ENCODE measurements at places on chromosomes 16 and 17.

- DNase-seq = no peak
Observed at GRCh38 chr16:84463221-84463620, 41.2 kb downstream of the MEAK7 start.

DNA sequence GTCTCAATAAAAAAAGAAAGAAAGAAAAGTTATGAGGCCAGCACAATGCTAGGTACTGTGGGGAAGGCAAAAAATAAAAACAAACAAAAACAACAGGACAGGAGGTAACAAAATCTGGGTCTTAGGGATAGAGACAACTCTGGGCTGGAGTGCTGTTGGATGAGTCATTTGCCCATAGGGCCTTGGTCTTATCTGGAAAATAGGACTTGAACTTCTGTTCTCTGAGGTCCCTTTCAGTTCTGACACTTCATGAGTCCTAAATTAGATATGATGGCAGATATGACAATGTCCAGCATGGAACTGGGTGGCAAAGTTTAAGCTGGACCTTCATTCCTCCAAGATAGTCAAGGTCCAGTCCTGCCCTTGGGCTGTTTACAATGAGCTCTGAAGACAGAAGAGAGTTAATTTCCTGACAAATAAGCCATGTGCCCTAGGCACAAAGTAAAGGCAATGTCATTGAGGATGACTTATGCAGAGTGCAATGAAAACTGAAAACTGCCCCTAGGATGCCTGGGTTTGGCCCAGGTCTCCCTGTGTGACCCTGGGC is 8.9 kb upstream of the HDAC5 start:
- no peak for DNase-seq

DNA sequence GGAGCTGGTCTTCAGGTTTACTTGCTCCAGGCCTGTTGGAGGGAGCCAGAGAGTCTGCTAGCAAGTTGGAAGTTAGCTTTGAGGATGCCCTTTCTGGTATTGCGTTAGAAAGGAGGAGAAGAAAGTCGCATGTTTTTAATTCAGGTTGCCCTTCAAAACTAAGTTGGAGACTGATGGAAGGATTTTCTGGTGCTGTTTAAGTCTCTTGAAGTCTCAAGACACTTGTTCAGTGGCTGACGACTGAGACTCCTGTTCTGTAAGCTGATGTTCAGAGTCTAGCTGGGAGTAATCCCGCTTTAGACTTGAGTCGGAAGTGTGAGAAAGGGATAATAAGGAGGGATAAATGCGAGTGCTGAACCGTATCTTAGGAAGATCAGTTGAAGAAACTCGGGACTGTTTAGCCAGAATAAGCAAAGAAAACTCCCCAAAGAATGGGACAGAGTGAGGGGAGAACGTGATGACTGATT is 740 bp downstream of the AATF start:
- DNase-seq = no peak

DNA sequence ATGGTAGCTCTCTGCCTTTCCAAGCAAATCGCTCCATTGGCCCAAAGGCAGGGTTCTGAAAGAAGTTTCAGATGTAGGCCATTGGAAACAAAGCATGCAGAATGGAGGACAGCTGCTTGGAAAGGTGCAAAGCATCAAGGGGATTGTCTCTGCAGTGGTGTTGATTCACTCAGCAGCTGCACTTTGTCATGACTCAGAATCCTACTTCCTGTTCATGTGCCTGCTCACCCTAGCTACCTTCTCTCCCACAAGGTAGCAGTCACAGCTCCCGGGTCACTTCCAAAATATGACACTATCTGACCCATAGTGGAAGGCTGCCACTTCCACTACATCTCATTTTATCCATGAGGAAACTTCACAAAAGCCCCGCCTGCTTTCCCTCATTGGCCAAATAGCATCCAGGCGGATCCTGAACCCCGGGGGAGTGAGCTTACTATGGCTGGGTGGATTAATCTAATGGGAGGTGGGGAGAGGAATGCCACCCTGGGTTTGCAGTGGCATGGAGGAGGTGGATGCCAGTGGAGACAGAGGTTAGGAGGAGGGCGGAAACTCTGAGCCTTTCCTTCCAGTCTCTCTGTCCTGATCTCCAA is 74.7 kb upstream of the NKD1 start:
- no peak for DNase-seq

GRCh38 chr16:81657224-81657623 is 121.9 kb upstream of the PLCG2 start:
- DNase-seq = no peak

DNA sequence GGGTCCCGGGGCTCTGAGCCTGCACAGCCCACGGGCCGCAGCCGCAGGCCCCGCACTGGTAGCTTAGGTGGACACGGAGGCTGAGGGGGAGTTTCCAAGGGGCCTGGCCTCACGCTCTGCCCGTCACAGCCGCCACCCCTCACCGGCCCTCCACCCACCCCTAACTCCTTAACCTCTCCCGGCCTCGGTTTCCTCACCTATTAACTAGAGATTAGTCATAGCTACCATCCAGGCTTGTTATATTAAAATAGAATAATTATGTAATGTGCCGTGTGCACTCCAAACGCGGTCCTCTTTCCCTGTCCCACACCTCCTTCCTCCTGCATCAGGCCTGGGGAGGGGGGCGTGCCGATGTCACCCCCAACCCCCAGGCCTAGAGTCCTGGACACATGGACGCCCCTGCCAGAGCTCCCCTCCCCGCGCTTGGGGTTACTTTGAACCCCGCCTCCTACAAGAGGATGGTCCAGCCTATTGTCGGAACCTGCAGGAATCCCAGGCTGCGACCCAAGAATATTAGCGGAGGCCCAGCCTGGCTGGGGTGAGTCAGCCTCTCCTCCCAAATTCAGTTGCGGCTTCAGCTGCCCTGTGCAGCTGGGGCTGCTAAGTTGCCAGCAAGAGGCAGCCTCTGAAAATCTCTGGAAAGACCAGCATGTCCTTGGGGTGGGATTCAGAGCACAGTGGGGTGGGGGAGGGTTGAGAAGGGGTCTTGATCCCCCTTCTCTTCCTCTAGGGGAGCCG is 17.3 kb downstream of the SOCS3 start:
- no peak for DNase-seq

DNA sequence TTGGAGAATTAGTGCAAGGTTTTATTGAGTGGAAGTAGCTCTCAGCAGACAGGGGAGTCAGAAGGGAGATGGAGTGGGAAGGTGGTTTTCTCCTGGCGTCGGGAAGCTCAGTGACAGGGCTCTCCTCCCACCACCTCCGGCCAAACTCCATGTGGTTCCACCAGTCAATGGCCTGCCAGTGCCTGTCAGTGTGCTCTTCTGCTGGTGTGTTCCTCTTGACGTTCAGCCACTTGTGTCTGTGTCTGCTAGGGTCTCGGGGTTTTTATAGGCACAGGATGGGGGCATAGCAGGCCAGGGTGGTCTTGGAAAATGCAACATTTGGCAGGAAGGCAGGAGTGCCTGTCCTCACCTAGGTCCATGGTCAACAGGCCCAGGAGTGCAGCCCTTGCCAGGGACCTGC is 506.7 kb upstream of the KIF2B start:
- no peak for DNase-seq

- no peak for DNase-seq
Observed at GRCh38 chr16:78877114-78877655, 723.4 kb downstream of the MAF start.

DNA sequence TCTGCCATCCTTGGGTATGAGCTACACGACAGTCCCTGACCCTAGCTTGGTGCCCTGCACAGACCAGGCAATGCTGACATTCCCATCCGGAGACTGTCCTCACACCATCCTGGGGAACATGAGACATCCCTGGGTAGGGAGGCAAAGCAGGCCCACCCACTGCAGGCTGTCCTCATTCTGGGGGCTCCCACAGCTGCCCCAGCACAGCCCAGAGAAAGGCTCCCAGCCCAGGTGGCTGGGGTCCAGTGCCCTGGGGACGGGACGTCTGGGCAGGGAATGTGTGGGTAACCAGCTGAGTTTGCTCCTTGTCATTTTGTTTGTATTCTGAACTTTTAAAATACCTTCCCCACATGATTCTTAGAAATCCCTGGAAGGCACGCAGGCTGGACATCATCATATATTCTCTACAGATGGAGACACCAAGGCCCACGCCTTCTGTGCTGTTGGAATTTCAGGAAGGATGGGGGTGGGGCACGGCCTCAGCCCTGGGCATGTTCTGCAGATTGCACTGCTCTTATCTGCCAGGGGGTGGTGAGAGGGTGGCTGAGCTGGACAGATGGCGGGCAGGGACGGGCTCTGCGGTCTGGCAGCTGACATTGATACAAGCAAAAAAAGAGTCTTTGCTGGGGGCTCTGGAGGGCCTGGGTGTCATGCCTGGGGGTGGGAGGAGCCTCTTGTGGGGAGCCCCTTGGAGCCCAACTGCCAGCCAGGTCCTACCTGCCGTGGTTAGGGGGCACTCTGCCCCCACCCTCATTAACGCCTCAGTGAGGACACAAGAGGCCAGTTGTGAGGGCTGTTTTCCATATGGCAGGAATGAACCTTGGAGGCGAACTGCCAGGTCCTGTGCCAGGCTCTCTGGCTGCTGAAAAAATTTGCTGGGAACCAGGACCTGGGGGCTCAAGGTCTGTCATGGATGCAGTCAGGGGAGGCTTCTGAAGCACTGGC is 28.4 kb downstream of the LRRC75A start:
- no peak for DNase-seq

DNA sequence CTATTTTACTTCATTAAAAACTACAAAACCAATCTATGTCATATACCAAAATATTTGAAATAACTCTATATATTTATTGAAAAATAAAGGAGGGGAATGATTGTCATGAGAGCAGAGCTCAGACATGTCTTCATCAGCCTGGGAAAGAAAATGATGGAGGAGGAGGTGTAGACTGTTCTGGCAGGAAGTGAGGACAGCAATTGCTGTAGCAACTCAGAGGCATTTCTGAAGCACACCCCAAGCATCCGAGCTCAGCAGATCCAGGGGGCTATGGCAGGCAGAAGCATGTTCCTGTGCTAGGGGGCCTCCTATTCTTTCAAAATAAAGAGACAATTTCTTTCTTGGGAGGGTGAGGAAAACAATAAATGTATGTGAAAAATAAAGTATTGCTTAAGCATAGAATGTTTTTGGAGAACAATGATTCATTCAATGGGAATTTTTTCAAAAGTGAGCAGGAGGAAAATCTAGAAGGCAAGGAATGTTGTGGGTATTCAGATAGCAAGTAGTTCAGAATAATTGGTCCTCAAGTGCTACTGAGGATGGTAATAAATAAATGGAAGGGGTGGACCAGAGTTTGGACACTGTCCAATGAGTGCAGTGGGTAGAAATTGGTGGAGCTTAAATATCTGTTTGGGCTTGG is 383.4 kb downstream of the CDH11 start:
- DNase-seq = no peak

GRCh38 chr17:47317119-47317518 is 6.6 kb upstream of the EFCAB13 start:
- no peak for DNase-seq

GRCh38 chr16:67632415-67633172 is 12.3 kb upstream of the CARMIL2 start:
- no peak for DNase-seq

GRCh38 chr17:39404542-39405378 is 3.3 kb upstream of the FBXL20 start:
- no peak for DNase-seq

DNA sequence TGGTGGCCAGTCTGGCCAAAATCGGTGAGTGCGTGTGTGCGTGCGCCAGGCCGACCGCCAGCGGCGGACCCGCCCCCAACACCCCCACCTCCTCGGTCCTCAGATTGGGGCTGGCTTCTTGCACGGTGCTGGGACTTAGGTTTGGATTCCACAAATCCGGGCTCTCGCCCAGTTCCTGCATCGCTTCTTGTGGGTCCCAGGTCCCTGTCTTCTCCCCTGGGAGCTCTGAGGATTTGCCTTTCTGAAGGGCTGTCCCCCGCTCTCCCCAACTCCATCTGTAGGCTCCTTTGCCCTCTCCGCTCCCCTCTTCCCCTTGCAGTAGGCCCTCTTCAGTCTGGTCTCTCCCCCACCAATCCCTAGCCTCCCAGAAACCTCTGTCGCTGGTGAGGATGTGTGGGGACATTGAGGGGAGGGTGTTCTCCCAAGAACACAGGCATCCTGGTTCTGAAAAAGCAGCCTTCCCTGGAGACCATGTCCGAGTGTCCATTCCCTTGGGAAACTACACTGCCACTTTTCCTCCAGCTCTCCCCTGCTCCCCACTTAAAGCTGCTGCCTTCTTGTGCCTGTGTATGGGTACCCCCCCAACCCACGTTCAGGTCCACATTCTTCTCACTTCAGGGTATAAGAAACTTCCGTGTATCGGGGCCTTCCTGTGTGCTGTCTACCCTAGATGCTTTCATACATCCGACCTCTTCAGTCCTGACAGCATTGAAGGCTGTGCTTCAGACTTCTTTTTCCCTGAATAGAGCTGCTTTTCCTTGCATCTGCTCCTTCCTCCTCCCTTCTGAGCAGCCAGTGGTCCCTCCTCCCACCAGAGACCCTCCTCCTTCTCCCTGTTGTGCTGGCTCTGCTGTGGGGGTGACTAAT is 632 bp downstream of the SLC9A5 start:
- DNase-seq = no peak

DNA sequence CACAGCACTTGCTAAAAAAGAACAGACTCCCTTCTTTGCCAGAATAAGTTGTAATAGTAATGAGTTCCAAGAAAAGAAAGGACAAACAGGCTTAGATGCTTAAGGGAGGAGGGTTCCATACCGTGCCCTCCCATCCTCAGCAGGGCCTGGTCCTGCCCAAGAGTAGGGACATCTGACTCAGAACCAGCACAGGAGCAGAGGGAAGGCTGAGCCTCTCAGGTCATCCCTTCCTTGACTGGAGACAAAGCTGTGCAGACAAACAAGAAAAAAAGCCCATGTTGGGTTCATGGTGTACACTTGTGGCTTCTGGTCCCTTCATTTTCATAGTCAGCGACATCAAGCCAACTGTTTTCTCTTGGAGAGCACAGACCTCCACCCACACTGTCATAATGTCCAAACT is 44.2 kb upstream of the NDRG4 start:
- no peak for DNase-seq

- no peak for DNase-seq
Observed at GRCh38 chr17:75496005-75496404, 19.3 kb downstream of the CASKIN2 start.

- DNase-seq = no peak
Observed at GRCh38 chr17:17846645-17847044, 9.9 kb upstream of the SREBF1 start.

GRCh38 chr17:65047941-65048340 is 8.6 kb downstream of the GNA13 start:
- no peak for DNase-seq

GRCh38 chr16:56019274-56019673 is 144.1 kb upstream of the CES5A start:
- no peak for DNase-seq

- DNase-seq = no peak
Observed at GRCh38 chr16:75089486-75090202, 26.9 kb downstream of the LDHD start.

DNA sequence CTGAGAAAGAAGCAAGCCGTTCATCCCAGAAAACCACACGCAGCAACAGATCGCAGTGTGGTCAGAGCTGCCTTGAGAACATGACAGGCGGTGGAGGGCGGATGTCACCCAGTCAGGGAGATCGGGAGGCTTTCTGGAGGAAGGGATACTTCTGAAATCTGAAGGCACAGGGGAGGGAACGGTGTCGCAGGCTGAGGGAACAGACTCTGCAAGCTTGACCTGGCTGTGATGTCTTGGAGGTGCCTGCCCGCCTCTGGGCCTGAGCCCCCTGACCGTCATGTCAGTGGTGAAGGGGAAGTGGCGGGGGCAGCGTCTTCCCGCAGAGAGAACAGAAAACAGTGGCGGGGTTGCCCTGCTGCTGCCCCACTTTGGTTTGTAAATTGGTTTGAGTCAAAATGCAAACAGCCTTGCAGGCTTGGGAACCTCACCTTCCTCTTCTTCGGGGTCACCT is 8.1 kb upstream of the ATP2A3 start:
- DNase-seq = no peak

- DNase-seq = no peak
Observed at GRCh38 chr17:34375426-34375997, 12.5 kb upstream of the CCL1 start.

Data from right renal pelvis (tissue), 4 donors.